ENCODE measurements at places on chromosomes 2 and 18. TPM values are rescaled to one million over a fixed set of nuclear protein-coding genes. Genes with fewer than 3 reads are reported as not detected.
A peak's percentile ranks its signal among the peaks of the same experiment; 100 is the strongest.

DNA sequence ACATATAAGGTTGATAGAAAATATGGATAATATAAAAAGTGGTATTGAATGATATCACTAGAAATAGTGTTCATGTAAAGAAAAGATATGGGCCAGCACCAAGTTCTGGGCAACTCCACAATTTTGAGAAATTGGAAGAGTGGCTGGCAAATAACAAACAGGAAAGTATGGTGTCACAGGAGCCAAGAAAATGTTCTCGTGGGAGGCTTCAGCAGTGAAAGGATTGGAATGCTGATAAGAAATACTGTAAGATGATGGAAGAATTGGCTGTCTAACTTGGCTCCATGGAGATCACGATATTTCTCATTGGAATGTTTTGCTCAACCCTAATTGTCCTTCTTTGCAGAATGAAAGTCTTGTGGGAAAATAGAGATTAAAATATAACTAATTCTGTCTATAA is 856.8 kb downstream of the DPP10 start:
- peaks cover 16% of the 10 kb centered on the region for H3K4me1 ChIP-seq
- H3K4me3 ChIP-seq: no peak overlapping the region
- H3K27ac ChIP-seq: no peak overlapping the region
- no peaks in the 10 kb centered on the region for H3K36me3 ChIP-seq
- no peaks in the 10 kb centered on the region for H3K27me3 ChIP-seq

- H3K27me3 ChIP-seq: no peaks in the 10 kb centered on the region
- no peak overlapping the region for H3K4me3 ChIP-seq
- peaks cover 19% of the 10 kb centered on the region for H3K4me1 ChIP-seq
- peak overlapping the region; percentile 19 for H3K27ac ChIP-seq
Measured at GRCh38 chr2:39069890-39070465, 50.9 kb downstream of the SOS1 start.

DNA sequence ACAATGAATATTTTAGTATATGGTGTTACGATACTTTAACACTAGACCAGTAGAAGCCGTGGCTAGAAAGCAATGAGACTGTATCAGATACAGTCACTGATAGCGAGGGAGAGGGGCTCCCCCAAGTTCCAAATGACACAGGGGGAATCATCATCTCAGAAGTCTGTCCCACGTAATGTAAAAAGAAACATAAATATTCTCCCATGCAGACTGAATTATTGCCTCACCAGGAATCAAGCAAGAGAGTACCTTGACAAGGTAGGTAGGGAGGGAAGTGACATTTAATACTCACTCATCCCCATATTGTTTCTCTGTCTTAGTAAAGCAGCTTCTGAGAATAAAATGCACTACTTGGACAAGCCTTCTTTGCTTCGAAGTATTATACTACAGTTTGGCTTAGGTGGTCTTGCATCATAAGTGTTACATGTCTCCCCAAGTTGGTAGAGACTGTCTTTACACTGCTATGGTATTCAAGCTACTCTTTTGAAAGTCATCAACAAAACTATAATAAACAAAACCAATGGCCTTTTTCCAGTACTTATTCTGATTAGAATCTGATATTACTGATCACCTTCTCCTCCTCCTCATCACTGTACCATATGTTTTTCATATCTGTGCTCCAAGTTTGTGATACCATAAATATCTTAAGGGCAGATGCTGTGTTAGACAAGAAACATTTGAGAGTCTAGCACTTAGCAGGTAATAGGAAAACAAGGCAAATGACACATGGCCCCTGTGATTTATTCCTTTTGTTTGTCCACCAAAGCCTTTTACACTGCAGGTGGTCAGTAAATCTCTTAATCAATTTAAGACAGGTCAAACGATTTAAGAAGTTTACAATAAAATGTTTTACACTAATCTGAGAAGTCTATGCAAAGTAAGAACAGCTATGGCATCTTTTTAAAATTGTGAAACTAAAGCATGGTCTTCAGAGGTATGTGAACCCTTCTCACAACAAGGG is 2.7 kb downstream of the LAPTM4A start:
- DNase-seq: no peak
- H3K4me1 ChIP-seq: peaks cover 40% of the 10 kb centered on the region
- peak overlapping the region; percentile 82 for H3K4me3 ChIP-seq

DNA sequence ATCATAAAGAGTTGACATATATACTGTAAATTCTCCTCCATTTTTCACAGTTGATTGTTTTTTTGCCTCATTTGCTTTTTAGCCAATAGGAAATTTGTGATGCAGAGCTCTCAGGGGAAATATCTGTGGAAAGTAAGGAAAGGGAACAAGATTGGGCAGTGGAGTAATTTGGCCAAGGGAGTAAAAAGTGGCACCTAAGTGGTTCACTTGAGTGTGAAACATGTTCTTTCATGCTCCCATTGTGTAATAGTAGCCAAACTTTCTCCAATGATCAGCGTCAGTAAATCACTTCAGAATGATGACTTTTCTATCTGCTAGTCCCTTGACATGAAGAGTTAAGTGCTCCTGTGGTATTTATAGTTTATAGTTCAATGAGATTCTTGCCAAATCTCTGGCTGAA is 141.9 kb upstream of the KCNJ3 start:
- H3K36me3 ChIP-seq: no peaks in the 10 kb centered on the region
- no peaks in the 10 kb centered on the region for H3K4me1 ChIP-seq
- no peak overlapping the region for H3K4me3 ChIP-seq
- no peak for DNase-seq

GRCh38 chr2:145626301-145626700 is 1106.4 kb upstream of the ZEB2 start:
- no peak overlapping the region for H3K27ac ChIP-seq
- no peak for DNase-seq
- peaks cover 3% of the 10 kb centered on the region for H3K4me1 ChIP-seq
- H3K4me3 ChIP-seq: no peak overlapping the region
- no peaks in the 10 kb centered on the region for H3K36me3 ChIP-seq
- H3K27me3 ChIP-seq: no peaks in the 10 kb centered on the region

DNA sequence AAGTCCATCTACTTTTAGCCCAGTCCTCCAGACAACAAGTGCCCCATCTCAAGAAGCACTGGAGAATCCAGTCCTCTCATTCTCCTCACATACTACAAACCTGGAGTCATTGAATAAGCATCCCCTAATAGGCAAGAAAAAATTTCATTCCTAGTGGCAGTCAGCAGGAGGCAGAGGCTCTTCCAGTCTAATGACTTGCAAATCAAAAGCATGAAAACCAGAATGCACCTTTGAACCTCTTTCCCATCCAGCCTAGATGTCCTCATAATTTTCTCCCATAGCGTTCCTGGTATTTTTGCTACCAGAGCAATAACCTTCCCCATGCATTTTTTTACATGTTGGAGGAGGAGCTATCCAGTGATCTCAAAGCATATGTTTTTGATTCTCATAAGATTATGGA is 252.6 kb downstream of the TTC32 start:
- no peaks in the 10 kb centered on the region for H3K4me1 ChIP-seq
- H3K36me3 ChIP-seq: no peaks in the 10 kb centered on the region
- H3K4me3 ChIP-seq: no peak overlapping the region
- DNase-seq: no peak

The REG1B gene
- total RNA-seq: not detected

The TCF23 gene
- total RNA-seq: not detected

The GCA gene
- 11.3 TPM for total RNA-seq
